ENCODE measurements at places on chromosomes 3 and 15. TPM values are rescaled to one million over a fixed set of nuclear protein-coding genes. Genes with fewer than 3 reads are reported as not detected.

The ACSBG1 gene
- total RNA-seq, result 0.31 TPM

The COX17 gene
- 98.7 TPM for total RNA-seq

The TMEM212 gene
- total RNA-seq, result not detected

The SLC41A3 gene
- 36.4 TPM for total RNA-seq

GRCh38 chr15:31758126-31758525 is 272.2 kb upstream of the CHRNA7 start:
- no peaks in the 10 kb centered on the region for H3K36me3 ChIP-seq
- H3K4me1 ChIP-seq, result peaks cover 7% of the 10 kb centered on the region
- H3K27ac ChIP-seq, result no peak overlapping the region

DNA sequence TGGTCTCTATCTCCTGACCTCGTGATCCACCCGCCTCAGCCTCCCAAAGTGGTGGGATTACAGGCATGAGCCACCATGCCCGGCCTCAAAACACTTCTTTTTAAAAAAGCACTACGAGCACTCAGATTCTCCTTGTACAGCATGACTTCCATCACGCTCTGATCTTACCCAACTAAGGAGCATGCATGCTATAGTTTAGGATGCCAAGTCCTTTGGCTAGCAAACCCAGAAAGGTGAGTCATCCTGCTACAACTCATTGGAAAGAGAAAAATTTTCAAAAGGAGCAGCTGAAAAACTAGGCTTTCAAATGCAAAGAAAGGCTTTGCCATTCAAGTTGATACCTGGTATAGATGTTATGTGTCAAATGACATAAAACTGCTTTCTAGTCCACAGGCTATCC is 70.3 kb upstream of the PRICKLE2 start:
- H3K27me3 ChIP-seq, result no peaks in the 10 kb centered on the region
- DNase-seq, result no peak
- H3K4me1 ChIP-seq, result no peaks in the 10 kb centered on the region
- H3K36me3 ChIP-seq, result peaks cover 5% of the 10 kb centered on the region
- H3K27ac ChIP-seq, result no peak overlapping the region

DNA sequence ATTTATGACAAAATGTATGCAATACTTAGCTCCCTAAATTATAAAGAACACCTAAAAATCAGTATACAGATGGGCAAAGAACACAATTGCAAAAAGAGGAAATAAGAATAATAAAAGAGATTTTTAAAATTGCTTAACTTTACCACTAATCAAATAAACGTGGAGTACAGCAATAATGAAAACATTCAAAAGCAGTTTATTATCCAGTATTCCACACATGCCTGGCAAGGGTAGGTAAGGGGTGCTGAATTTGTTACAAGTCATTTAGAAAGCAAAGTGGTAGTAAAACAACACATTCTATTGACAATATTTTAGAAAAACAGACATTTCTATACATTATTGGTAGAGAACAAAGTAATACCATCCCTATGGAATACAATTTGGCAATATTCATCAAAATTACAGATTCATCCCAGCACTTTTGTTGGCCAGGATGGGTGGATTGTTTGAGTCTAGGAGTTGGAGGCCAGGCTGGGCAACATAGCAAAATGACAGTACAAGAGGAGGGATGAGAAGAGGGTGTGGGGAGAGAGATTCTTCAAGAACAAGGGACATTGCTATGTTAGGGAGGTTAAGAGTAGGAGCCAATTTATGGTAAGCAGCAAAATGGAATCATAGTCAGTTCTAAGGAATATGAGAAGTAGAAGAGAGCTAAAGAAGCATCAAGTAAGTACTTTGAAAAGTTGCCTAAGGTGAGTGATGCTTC is 3.7 kb upstream of the ACKR4 start:
- H3K4me1 ChIP-seq, result no peaks in the 10 kb centered on the region
- H3K27me3 ChIP-seq, result no peaks in the 10 kb centered on the region
- peaks cover 2% of the 10 kb centered on the region for H3K36me3 ChIP-seq
- no peak for DNase-seq

GRCh38 chr3:146469150-146470017 is at the start of gene PLSCR2:
Gene PLSCR2, minus strand, starts transcription at chr3:146469561. Its CDS starts 9,657 bp downstream, at chr3:146459904.
- no peaks in the 10 kb centered on the region for H3K4me1 ChIP-seq
- H3K27me3 ChIP-seq, result peaks cover 3% of the 10 kb centered on the region
- peak within 1 kb of the TSS; percentile 75 for H3K4me3 ChIP-seq
- no peaks in the 10 kb centered on the region for H3K36me3 ChIP-seq
- peak; percentile 66 for DNase-seq

DNA sequence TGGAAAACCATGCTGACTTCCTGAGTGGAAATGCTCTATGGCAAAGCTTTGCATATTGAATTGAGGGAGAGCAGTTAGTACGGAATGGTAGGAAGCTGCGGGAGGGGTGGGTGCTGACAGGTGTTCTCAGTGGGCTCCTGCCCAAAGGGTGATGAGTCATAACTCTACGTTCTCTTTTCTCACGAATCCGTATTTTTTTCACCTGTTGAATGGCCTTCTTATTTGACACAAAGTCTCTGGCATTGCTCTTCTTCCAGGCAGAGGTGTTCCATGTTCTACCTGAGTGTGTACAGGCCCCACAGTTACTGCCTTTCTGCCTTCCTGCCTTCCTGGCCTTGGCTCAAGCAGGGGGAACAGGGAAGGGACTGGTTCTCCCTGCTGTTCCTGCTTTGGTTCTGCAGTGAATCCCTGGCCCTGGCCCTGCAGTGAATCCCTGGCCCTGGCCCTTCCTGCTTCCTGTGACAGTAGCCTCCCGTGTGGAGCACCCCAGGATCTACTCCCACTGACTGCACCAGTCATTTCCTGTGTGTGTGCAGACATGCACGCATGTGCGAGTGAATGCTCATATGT is 31.9 kb downstream of the TRAK1 start:
- H3K4me3 ChIP-seq, result no peak overlapping the region
- H3K36me3 ChIP-seq, result no peaks in the 10 kb centered on the region
- H3K27ac ChIP-seq, result no peak overlapping the region
- H3K4me1 ChIP-seq, result peaks cover 18% of the 10 kb centered on the region
- no peak for DNase-seq
- no peaks in the 10 kb centered on the region for H3K27me3 ChIP-seq

- H3K4me1 ChIP-seq, result no peaks in the 10 kb centered on the region
- no peak overlapping the region for H3K4me3 ChIP-seq
- no peaks in the 10 kb centered on the region for H3K27me3 ChIP-seq
- H3K36me3 ChIP-seq, result no peaks in the 10 kb centered on the region
These were observed 521.1 kb downstream of the NR2F2 start for GRCh38 chr15:96851613-96852012.

- H3K27me3 ChIP-seq, result no peaks in the 10 kb centered on the region
- H3K4me3 ChIP-seq, result no peak overlapping the region
- no peaks in the 10 kb centered on the region for H3K36me3 ChIP-seq
- H3K4me1 ChIP-seq, result no peaks in the 10 kb centered on the region
- DNase-seq, result no peak
These were observed 529.8 kb downstream of the MAGI1 start for GRCh38 chr3:65508750-65509422.

DNA sequence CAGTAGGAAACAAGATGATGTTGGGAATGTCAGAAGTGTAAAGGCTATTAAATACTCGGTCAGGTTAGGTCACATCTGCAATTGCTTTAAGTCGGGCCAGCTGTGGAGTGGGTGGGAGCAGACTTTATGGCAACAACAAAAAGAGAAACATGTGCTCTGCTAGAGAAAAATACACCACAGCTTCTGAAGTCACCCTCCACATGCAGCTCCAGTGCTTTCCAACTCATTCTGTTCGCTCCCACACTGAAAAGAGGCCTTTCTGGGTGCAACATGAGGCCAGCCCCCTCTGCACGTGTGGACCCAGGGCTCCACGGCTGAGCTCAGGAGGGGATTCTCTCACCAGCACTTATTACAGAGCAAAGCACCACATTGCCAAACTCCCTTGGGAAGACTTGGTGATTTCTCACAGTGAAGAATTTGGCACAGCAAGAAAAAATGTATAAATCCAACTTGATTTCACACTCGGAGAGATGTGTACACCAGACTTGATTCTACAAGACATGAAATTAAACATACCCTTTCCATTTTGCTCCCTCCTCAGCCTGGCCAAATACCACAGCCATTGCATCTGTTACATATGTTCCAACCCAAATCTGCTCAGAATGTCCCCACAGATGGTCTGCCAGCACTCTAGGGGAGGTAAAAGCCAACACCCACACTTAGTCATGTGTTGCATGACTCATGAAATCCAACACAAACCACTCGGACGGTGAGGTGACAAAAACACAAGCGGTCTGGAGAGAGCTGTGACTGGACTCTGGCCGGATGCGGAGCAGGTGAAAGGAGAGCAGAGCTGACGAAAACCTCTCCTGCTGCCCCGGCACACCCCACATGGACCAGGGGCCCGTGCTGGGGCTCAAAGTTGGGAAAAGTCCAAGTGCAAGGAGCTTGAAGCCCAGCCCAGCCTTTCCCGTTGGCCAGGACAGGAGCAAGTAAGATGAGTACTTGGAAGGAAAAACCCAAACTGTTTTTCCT is 74.6 kb downstream of the ITGB5 start:
- peaks cover 17% of the 10 kb centered on the region for H3K4me1 ChIP-seq
- no peak overlapping the region for H3K4me3 ChIP-seq
- no peaks in the 10 kb centered on the region for H3K36me3 ChIP-seq
- no peak overlapping the region for H3K27ac ChIP-seq
- no peaks in the 10 kb centered on the region for H3K27me3 ChIP-seq

GRCh38 chr3:31157047-31157694 is 262.7 kb upstream of the GADL1 start:
- peak overlapping the region; percentile 60 for H3K4me3 ChIP-seq
- peaks cover 1% of the 10 kb centered on the region for H3K27me3 ChIP-seq
- DNase-seq, result no peak

GRCh38 chr15:42385206-42385979 is 26.1 kb downstream of the CAPN3 start:
- H3K4me1 ChIP-seq, result peaks cover 5% of the 10 kb centered on the region
- H3K36me3 ChIP-seq, result no peaks in the 10 kb centered on the region
- no peak for DNase-seq
- no peak overlapping the region for H3K27ac ChIP-seq

All from natural killer cell treated with Interleukin-12 subunit alpha and Interleukin-12 subunit beta and Interleukin-15 and Interleukin-18, amount 100 ng/mL, for 72 hours (primary cell).